Astrocyte (in vitro differentiated cells and primary cell): ENCODE measurements at places on chromosomes 5 and 9.

DNA sequence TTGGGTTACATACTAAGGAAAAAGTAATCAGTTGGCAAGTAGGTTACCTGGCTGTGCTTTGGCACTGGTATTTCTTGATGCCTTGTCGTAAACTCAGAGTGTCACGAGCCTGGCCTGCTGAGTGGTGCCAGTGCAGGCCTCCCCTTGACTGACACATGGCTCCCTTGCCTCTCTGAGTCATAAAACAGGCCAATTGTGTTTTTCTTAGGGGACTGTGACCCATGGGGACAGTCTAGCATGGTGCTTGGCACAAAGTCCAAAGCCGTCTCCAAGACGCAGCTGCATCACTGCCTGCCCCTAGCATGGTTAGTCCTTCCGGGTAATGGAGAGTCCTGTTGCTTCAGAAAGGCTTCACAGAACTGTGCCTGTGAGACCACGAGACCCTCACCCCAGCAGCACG, 132.5 kb downstream of the MVB12B start:
- no peak for DNase-seq
- no peak overlapping the region for H3K4me3 ChIP-seq
- H3K27ac ChIP-seq, result no peak overlapping the region
- H3K4me1 ChIP-seq, result no peaks in the 10 kb centered on the region
- no peaks in the 10 kb centered on the region for H3K36me3 ChIP-seq

- H3K4me3 ChIP-seq, result no peak overlapping the region
- no peaks in the 10 kb centered on the region for H3K36me3 ChIP-seq
These were observed 20.0 kb upstream of the GRPEL2 start for GRCh38 chr5:149325166-149325735.

GRCh38 chr5:164012371-164012770, 507.0 kb downstream of the MAT2B start:
- H3K27me3 ChIP-seq, result no peaks in the 10 kb centered on the region
- no peaks in the 10 kb centered on the region for H3K4me1 ChIP-seq
- no peaks in the 10 kb centered on the region for H3K36me3 ChIP-seq
- no peak overlapping the region for H3K4me3 ChIP-seq
- peak; percentile 10 for DNase-seq

GRCh38 chr9:87216897-87217455, 269.7 kb upstream of the GAS1 start:
- H3K4me1 ChIP-seq, result peaks cover 20% of the 10 kb centered on the region
- H3K27ac ChIP-seq, result no peak overlapping the region
- DNase-seq, result no peak
- H3K4me3 ChIP-seq, result no peak overlapping the region
- H3K36me3 ChIP-seq, result no peaks in the 10 kb centered on the region

- peaks cover 23% of the 10 kb centered on the region for H3K4me1 ChIP-seq
- H3K27ac ChIP-seq, result no peak overlapping the region
- H3K27me3 ChIP-seq, result no peaks in the 10 kb centered on the region
- DNase-seq, result no peak
- no peak overlapping the region for H3K4me3 ChIP-seq
These were observed 40.8 kb downstream of the FAM78A start for GRCh38 chr9:131235480-131235851.

- no peaks in the 10 kb centered on the region for H3K27me3 ChIP-seq
- no peak overlapping the region for H3K4me3 ChIP-seq
- H3K36me3 ChIP-seq, result no peaks in the 10 kb centered on the region
- DNase-seq, result peak; percentile 12
- no peaks in the 10 kb centered on the region for H3K4me1 ChIP-seq
These were observed 42.0 kb upstream of the TIMD4 start for GRCh38 chr5:157004893-157005551.

DNA sequence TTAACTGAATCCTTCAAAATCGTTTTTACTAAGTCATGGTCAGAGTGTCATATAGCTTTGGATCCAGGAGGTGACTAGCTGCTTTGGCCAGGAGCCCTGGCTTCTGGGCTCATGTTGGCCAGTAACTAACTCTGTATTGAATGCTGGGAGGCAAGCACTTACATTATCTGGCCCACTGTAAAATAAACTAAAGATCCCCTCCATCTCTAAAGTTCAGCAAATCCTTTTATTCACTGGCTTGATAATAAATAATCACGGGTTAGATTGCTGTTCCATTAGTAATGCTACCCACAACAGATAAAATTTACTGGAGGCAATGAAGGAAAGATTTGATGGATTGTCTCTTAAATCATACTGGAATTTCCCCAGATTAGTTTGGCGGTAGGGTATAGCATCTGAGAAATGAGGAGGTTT, 382.2 kb upstream of the TLE4 start:
- no peak overlapping the region for H3K4me3 ChIP-seq
- H3K27me3 ChIP-seq, result no peaks in the 10 kb centered on the region
- H3K4me1 ChIP-seq, result peaks cover 15% of the 10 kb centered on the region
- no peaks in the 10 kb centered on the region for H3K36me3 ChIP-seq

DNA sequence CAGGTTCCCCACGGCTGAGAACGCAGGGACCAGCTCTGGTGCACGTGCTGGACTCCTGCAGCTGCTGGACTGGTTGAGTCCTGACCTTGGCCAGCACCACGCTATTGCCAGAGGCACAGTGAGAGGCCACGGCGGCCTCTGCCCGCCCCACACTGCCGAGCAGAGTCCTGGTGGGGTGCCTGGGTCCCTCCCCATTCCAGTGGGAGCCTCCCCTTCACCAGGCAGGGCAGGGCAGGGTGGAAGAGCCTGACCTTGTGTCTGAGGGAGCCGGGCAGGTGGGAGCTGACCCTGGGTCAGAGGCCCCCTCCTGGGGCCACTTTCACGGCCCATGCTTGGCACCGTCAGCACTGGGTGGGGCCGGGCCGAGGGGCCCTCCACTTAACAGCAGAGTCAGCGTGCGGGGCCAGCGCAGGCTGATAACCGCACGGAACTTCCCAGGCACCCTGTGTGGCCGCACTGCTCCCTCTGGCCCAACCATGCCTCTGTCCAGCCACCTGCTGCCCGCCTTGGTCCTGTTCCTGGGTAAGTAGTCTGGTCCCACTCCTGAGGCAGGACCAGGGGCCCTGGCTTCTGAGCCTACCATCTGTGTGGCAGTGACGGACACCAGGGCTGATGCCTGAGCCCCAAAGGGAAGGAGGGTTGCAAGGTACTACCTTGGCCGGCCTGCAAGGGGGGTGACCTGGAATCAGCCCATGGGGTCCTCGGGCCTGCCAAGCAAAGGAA, at the start of gene MAMDC4:
TSS of gene MAMDC4 (plus strand) at position 406 of the 723 bp plus-strand sequence. CDS start at position 477, 71 bp downstream.
- no peaks in the 10 kb centered on the region for H3K36me3 ChIP-seq
- H3K27ac ChIP-seq, result no peak within 1 kb of the TSS
- H3K4me1 ChIP-seq, result peaks cover 9% of the 10 kb centered on the region
- H3K27me3 ChIP-seq, result no peaks in the 10 kb centered on the region

GRCh38 chr5:150918613-150919012, 13.8 kb upstream of the ZNF300 start:
- peak; percentile 70 for DNase-seq
- H3K27ac ChIP-seq, result no peak overlapping the region
- no peaks in the 10 kb centered on the region for H3K27me3 ChIP-seq
- H3K36me3 ChIP-seq, result no peaks in the 10 kb centered on the region
- H3K4me1 ChIP-seq, result no peaks in the 10 kb centered on the region

DNA sequence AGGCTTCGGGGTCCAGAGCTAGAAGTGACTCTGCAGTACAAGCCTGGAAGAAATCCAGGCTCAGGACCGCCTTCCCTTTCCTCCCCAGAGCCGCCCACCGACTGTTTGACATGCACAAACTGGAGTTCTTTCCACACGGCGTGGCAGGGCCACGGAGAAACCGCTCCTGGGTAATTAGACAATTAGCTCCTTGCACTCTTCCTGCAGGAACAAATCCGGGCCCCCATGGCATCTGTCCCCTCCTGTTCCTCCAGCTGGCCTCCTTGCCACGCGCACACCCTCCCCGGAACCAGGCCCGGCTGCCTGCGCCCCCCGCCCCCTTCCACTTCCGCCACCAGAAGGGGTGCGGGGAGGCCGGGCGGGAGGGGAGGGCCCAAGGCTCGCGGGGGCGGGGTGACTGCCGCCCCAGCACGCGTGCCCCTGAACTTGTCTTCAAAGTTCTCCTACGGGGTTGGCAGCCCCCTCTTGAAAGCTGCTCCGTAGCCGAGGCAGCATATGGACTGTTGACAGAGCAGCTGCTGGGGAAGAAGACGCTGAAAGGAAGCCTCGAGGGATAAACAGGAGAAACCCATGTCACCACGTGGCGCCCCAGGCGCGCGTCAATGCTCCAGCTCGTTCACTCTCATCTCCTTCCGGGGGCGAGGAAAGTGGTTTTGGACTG, 74.3 kb downstream of the SEC61B start:
- H3K4me3 ChIP-seq, result no peak overlapping the region
- H3K27me3 ChIP-seq, result peaks cover 4% of the 10 kb centered on the region
- H3K27ac ChIP-seq, result no peak overlapping the region

- H3K4me1 ChIP-seq, result peaks cover 10% of the 10 kb centered on the region
- no peaks in the 10 kb centered on the region for H3K36me3 ChIP-seq
- DNase-seq, result peak; percentile 90
- no peak overlapping the region for H3K4me3 ChIP-seq
- H3K27ac ChIP-seq, result peak overlapping the region; percentile 22
- H3K27me3 ChIP-seq, result no peaks in the 10 kb centered on the region
These were observed 154.1 kb downstream of the ADAMTS6 start for GRCh38 chr5:65327582-65327981.
